Stimulated activated CD8-positive, alpha-beta memory T cell treated with anti-CD3 and anti-CD28 coated beads, Interleukin-15, amount 100 ng/mL, for 4 hours (primary cell): ENCODE measurements at places on chromosomes 1 and 21.
A peak's percentile ranks its signal among the peaks of the same experiment; 100 is the strongest.

GRCh38 chr1:111470596-111470995 is 3.2 kb upstream of the C1orf162 start:
- no peak for DNase-seq

DNA sequence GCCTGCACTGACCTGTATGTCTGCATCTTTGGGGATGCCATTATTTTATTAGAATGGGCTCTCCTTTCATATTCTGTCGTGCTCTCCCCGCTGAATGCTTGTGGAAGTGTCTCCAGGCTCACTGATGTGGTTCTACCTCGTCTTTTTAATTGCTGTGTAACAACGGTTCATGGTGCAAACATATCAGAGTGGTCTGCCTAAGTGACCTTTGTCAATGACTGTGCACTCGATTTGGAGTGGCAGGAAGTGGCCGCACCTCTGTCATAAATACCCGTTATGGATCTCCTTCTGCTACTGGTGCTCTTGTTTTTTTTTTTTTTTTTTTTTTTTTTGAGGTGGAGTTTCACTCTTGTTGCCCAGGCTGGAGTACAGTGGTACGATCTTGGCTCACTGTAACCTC is 38.3 kb downstream of the SPSB1 start:
- DNase-seq, result no peak

DNA sequence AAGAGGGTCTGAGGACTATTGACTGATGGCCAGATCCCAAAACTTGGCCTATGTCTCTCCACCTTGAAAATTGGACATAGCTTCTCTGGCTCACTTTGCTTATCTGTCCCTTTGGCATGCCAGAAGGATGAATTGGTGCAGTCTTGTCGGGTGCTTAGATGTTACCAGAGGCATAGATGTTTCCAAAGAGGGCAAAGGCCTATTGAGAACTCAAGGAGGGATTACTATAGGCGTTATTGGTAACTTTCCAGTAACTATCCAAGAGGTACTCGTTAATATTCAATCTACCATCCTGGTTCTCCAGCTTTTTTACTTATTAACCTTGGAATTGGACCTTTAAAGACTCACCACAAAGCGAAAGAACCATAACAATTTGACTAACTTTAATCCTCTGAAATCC is 368.3 kb upstream of the ESRRG start:
- DNase-seq, result no peak

DNA sequence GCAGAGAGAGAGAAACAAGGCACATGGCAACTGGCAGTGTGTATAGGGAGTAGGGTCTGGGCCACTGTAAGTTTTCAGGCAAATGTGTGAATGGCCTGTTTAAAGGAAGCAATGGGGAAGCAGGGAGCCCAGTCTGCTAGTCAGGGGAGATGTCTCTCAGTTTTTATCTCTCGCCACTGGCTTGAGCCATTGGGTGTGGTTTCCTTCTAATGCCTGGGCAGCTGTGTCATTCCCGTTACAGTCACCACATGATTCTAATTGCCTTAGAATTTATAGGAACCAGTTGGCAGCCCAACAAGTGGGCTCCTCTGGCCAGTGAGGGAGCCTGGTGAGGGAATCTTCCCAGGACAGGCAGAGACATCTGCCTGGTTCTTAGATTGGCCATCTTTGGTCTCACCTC is 182.4 kb downstream of the DISC1 start:
- DNase-seq, result no peak

DNA sequence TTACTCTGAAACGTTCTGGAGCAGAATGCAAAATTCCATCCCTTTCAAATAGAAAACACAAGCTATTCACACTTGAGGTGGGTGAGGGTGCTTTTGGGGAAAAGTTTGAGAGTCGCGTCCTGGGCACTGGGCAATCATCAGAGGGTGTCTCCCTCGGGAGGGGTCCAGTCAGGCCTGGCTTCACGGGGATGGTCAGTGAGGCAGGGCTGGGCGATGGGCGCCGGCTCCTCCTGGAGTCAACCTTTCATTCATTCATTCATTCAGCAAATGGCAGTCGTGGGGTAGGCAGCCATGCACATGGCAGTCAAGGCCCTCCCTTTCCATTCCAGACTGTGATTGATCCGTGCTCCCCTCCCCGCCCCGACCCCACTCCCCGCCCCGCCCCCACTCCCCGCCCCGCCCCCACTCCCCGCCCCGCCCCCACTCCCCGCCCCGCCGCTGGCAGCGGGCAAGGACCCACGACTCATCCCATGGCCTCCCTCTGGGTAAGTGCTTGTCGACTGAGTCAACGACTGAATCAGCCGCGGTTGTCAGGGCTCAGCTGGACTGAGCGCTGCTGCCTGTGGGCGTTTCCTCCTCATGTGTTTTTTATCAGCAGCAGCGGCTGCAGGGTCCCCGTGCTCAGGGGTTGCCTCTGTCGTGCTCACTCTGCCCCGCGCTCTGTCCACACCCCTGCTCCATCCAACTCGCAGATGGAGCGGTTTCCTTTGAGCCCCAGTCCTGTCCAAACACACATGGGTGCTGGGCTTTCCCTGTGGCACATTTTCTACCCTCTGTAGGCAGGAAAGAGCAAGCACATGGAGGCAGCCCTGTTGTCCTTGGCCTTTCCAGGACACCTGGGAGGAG is 12.5 kb upstream of the SPSB1 start:
- peak; percentile 55 for DNase-seq

DNA sequence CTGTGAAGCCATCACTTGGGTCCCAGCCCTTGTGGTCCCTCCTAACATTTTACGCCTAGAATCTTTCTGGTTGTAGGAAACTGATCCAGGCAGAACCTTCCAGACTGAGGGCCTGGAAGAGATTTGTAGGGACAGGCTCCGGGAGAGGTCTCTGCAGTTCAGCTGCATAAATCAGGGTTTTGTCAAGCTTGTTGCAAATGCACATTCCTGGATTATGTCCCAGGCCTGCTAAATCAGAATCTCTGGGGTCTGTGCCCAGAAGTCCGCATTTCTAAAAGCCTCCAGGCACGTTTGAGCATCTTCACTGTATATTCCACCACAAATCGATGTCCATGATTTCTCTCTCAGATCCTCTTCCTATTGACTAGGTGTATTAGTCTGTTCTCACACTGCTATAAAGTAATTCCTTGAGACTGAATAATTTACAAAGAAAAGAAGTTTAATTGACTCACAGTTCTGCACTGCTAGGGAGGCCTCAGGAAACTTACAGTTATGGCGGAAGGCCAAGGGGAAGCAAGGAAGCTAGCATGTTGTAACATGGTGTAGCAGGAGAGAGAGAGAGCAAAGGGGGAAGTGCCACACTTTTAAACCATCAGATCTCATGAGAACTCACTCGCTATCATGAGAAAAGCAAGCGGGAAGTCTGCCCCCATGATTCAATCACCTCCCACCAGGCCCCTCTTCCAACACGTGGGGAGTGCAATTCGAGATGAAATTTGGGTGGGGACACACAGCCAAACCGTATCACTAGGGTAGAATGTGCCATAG is 1.2 kb upstream of the FHAD1 start:
- DNase-seq, result no peak

DNA sequence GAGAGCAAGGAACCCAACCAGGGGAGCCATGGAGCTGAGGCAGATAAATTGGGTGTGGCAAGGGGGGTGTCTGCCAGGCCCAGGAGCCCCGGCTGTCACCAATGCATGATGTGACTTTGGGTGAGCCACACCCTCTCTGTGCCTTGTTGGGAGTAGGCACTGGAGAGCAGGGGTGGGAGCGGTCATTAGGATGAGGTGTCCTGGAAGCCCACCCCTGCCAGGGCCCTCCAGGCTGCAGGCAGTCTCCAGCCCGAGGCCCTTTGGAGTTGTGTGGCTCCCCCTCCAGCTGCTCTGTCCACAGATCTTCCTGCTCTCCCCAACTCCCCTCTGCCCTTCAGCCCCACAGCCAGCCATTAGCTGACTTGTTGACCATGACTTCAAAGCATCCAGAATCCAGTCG is 11.4 kb downstream of the MX2 start:
- no peak for DNase-seq

- no peak for DNase-seq
These were observed 115.2 kb downstream of the KIAA0319L start for GRCh38 chr1:35441926-35442579.

GRCh38 chr1:25622531-25622930 is 5.9 kb downstream of the MAN1C1 start:
- no peak for DNase-seq

DNA sequence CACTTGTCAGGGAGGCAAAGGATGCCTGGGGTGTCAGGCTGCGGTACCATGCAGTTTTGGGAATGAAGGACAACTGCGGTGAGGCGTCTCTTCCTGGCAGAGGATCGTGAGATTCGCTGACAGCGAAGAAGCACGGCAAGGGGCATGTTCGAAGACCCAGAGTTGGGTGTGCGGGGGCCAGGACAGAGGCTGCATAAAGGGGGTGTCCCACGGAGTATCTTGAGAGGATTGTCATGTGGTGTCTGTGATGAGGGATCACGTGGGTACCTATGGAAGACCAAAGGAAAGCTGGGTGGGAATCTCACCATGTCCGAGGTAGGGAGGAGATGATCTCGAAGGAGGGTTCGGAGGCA is 372 bp downstream of the SLC25A44 start:
- no peak for DNase-seq

- DNase-seq, result no peak
These were observed 27.6 kb downstream of the PMVK start for GRCh38 chr1:154908937-154909336.

DNA sequence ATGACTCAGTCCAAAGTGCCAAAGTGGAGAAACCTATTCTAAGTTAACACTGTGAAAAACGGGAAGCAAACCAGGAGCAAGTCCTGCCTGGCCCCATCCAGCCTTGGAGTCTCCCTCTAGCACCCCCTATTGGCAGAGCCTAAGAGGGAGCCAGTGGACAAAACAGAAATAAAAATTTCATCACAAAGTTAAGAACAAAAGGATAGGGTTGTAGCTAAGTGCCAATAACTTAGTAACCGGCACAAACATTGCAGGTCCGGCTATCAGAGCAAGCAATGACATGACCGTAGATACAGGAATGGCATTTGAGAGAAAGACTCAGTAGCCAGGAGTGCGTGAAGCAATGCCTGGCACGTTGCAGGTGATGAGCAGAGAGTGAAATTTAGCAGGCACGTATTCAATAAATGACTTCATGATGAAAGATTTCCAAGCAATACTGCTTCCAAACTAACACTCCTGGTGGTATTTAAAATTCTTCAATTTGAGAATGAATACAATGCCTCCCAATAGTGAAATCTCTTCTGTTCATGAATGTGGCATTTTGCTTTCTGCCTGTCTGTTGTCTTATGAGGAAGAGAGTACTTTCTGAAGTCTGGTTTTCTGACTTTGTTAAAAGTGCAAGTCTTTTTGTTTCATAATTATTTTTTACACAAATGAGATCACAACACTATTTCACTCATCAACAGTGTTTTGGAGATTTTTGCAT is 391.0 kb downstream of the OMA1 start:
- no peak for DNase-seq

DNA sequence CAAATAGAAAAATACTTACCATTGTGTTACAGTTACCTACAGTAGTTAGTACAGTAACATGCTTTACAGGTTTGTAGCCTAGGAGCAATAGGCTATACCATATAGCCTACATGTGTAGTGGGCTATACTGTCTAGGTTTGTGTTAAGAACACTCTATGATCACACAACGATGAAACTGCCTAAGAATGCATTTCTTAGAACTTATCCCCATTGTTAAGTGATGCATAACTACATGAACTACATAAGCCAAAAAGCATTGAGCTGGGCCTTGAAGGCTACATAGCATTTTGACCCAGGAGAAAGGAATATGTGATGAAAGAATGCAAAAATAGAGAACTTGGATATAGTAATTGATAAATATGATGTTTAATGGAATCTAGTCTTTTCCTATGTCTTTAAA is 46.4 kb upstream of the JUN start:
- DNase-seq, result no peak

DNA sequence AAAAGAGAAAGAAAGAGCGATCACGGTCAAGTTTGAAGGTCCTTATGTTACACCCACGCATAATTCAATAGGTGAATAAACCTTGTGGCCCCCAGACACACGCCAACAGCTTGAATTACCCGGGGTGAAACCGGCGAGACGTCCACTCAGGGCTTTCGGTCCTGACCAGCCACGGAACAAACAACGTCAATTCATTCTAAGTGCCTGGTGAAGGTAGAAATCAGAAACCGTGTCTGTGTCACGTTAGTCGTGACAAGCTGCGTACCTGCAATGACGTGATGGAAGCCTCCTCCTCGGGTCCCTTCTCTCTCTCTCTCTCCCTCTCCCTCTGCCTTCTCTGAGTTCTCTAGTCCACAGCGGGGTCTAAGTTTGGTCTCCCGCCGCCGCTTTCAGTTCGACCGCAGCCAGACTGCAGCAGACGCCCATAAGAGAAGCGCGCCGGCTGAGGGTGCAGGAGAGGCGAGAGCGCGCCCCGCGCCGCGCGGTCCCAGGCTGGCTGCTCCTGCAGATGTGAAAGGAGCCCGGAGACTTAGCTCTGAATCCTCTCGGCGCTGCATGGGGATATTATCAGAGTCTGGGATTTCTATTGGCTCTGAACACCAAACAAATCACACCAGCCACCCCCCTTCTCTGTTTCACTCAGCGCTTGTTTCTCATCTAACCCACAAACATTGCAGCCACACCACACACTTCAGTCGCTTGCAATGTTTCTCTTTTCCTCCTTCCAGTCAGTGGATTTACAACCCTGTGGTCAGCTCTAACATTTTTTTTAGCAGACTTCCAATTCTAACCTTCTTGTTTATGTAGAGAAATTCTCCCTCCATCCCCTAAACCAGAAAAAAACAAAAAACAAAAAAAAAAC is at the start of gene GREM2:
TSS of gene GREM2 (minus strand) at position 537 of the 862 bp plus-strand sequence. CDS start 118,680 bp downstream, outside the sequence.
- DNase-seq, result no peak

- no peak for DNase-seq
These were observed 215.9 kb upstream of the L1TD1 start for GRCh38 chr1:61978796-61979195.

- DNase-seq, result peak; percentile 12
These were observed 105.2 kb downstream of the MRPL39 start for GRCh38 chr21:25501996-25502665.
